Ecto neural progenitor cell (in vitro differentiated cells): ENCODE measurements at places on chromosomes 16 and 17.

- DNase-seq, result peak; percentile 83
Observed at GRCh38 chr17:7133424-7133823, 18.8 kb upstream of the ASGR2 start.

DNA sequence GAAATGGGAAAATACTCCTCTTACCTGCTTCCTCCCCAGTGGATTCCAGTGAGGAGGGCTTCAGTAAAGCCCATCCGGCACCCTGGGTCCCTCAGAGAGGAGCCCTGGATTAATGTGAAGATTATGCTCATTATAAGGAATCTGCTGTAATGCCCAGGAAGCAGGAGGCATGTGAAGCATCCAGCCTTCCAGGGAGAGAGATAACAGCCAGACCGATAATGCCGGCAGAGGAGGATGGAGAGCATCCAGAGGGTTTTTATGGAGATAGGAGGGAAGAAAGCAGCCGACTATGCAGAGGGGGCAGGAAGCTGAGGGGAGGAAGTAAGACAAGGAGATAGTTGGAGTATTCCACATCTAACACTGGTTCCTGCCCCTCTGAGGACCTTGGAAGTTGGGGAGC lies 53.7 kb upstream of the TMEM132E start:
- no peak for DNase-seq

GRCh38 chr17:45975640-45976295 lies 23.3 kb upstream of the STH start:
- DNase-seq, result no peak

DNA sequence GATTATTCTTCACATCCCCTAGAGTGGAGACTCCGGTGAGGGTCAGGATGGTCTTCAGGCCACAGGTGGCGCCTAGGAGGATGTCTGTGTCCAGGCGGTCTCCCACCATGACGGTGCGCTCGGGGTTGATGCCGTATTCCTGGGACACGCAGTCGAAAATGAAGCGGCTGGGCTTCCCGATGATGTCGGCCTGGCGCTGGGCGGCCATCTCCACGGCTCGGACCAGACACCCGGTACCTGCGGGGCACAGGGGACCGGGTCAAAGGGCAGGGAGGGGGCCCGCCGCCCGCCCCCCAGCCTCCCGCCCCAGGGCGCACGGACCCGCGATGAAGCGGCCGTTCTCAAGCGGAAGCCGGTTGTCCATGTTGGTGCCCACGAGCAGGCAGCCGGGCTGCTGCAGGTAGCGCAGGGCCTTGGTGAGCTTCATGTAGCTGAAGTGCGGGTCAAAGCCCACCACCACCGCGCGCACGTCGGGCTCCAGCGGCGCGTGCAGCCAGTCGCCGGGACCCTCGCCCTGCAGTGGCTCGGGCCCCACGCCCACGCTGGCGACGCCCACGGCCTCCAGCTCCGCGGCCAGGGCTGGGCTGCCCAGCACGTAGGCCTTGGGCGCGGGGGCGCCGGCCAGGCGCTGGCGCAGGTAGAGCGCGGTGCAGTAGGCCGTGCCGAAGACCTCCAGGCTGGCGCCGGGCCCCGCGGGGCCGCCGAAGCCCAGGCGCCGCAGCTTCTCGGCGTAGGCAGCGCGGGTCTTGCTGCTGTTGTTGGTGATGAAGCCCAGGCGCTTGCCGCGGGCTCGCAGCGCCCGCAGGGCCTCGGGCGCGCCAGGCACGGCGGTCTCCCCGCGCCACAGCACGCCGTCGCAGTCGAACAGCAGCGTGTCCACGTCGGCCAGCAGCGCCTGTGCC lies 572 bp downstream of the PGP start:
- no peak for DNase-seq

DNA sequence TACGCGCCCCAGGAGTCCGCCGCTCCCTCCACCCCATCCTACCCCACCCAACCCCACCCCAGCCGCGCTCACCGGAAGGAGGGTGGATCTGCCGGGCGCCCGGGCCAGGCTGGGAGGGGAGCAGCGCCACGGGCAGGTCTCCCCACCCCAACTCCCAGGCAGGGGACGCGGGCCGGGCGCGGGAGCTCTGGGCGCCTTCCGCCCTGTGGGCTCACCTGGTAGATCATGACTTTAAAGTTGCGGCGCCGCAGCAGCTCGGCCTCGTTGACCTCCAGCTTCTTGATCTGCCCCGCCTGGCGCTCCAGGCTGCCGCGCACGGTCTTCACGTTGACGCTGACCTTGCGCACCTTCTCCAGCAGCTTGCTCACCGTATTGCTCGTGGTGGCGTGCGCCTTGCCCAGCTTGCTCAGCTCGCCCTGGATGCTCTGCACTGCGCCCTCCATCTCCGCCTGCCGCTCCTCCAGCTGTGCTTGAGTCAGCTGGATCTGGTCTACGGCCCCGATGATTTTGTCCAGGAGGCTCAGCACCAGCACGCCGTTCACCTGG lies 571 bp downstream of the CAVIN1 start:
- DNase-seq, result no peak

- no peak for DNase-seq
Observed at GRCh38 chr17:80664217-80664790, 119.7 kb downstream of the RPTOR start.

GRCh38 chr17:50267074-50267841 lies 7.0 kb upstream of the TMEM92 start:
- DNase-seq, result no peak

DNA sequence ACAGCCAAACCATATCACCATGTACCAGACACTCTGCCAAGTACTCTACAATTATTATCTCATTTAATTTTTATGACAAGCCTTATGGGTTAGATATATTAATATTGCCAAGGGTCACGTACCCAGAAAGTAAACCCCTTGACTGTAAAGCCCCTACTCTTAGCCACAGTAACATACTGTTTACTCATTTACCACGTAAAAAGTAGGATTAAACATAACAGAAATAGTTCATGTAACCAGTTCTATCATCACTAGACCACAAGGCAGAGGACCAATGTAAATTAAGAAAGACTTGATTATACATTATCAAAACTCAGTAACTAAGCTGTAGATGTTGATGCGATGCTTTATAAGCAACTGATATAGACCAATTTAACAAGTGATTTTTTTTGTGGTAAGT lies 101.5 kb upstream of the CNTNAP4 start:
- no peak for DNase-seq

- DNase-seq, result peak; percentile 74
Observed at GRCh38 chr16:68800257-68800875, 43.0 kb upstream of the TANGO6 start.

DNA sequence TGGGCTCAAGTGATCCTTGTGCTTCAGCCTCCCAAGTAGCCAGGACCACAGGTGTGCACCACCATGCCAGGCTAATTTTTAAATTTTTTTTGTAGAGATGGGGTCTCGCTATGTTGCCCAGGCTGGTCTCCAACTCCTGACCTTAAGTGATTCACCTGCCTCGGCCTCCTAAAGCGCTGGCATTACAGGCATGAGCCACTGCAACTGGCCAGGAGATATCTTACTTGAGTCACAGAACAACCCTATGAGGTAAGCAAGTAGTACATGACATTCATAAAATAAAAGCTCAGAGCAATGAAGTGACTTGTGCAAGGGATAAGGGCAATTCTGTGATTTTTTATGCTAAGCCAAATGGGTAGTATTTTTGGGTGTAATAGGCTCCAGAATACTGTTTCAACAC lies 57.3 kb downstream of the CDC27 start:
- no peak for DNase-seq

GRCh38 chr16:2501946-2502895 lies 11.5 kb upstream of the ATP6V0C start:
- no peak for DNase-seq

DNA sequence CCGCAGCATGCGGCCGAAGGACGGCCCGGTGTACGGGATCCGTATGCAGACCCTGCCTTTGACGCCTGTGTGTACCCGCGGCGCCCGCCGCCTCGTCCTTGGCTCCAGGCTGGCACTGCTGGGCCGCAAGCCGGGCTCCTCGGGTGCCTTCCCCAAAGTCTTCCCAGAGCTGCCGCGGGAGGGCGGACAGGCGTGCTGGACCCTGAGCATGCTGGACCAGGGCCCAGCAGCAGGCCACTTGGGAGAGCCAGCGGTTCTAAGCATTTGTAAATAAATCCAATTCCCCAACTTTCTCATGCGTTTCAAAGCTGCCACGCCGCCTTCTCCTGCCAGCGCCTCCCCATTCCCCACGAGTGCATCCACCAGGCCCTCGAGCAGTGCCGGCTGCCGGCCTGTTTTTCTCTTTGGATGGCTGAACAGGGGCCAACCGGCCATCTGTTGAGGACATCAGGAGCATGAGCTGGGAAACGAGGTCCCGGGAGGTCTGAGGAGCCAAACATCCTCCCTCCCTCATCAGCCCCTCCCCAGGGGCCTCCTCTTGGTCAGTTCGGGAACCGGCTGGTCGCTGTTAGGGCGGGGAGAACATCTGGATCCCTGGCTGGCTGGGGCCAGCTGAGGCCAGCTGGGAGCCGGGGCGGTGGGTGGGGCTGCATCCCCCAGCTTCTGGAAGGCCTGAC lies 20.5 kb upstream of the PABPN1L start:
- DNase-seq, result no peak

DNA sequence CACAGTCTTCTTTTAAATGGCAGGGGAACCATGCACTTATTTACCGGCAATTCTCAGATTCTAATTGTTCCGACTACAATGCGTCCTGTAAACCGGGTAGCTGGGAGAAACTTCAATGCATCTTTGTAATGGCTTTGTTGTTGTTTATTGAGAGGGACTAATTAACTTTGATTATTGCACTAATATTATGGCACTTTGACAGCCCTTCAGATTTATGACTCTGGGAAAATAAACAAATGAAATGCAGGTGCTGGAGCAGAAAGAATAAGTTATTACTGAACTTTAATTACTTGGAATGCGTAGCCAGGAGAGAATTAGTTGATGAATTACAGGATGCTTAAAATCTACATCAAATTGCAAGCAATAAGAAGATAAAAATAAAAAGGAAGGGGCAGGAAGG lies 77.0 kb downstream of the WWOX start:
- no peak for DNase-seq

DNA sequence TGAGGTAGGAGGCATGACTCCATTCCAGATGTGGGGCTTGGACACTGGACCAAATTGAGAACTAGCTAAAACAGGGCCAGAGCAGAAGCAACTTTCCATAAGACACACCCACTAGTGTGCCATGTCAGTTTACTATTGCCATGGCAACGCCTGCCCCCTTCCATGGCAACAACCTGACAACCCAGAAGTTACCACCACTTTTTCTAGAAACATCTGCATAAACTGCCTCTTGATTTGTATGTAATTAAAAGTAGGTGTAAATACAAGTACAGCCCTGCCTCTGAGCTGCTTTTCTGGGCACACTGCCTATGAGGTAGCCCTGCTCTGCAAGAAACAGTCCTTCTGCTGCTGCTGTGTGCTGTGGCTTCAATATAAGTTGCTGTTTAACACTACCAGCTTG lies 19.5 kb upstream of the SCNN1B start:
- no peak for DNase-seq

GRCh38 chr16:76988526-76988925 lies 202.5 kb upstream of the MON1B start:
- DNase-seq, result no peak

GRCh38 chr16:65388592-65388991 lies 266.7 kb upstream of the CDH11 start:
- no peak for DNase-seq

DNA sequence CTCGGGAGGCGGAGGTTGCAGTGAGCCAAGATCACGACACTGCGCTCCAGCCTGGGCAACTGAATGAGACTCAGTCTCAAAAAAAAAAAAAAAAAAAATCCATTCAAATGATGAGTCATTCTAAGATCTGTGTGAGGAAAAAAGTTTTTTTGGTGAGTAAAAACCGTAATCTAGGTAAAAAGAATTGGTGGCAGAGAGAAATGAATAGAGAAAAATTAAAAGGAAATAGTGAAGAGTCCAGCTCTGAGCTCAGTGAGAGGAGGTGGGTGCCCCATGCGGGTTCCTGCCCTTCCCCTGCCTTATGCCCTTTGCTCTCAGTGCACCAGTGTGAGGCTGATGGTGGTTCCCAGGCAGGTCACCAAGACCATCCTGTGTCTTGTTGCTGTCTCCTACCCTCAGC lies 20.9 kb downstream of the GAN start:
- DNase-seq, result no peak

- DNase-seq, result peak; percentile 32
Observed at GRCh38 chr16:50530277-50531236, 17.6 kb upstream of the NKD1 start.

DNA sequence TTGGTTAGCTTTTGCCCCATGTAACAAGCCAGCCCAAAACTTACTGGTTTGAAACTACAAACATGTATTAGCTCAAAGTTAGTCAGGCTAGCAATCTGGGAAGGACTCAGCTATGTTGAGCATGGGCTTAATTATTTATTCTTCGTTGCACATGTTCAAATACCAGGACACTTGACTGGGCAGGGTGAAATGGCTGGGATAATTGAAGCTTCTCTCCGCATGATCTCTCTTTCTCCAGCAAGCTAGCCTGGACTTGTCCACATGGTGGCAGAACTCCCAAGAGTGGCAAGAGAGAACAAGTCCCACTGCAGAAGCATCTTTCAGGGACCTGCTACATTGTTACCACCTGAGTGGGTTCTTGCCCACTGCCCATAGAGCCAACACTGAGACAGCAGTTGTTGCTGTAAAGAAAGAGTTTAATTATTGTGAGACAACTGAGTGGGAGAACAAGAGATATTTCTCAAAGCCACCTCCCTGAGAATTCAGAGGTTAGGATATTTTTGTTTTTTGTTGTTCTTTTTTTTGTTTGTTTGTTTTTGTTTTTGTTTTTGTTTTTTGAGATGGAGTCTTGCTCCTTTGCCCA lies 16.8 kb upstream of the ATF7IP2 start:
- no peak for DNase-seq

DNA sequence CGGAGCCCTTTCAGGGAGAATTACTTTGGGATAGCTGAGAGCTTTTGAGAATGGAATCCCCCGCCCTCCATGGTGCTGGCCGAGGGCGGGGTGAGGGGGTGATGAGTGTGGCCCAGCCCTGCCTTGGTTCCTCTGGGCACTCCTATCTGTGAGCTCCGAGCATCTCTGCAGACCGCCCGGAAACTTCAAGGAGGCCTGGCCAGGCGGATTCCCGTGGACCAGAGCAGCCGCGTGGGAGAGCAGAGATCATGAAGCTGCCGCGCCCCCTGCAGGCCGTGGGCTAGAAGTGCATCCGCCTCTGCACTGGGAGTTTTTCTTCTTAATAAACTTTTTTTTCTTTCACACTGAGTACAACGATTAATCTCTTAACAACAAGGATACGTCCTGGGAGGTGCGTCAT lies 392.9 kb upstream of the EEF2KMT start:
- DNase-seq, result peak; percentile 82
